Stimulated activated CD8-positive, alpha-beta memory T cell treated with anti-CD3 and anti-CD28 coated beads, Interleukin-7, amount 100 ng/mL, for 24 hours (primary cell): ENCODE measurements at places on chromosomes 7 and 10.

DNA sequence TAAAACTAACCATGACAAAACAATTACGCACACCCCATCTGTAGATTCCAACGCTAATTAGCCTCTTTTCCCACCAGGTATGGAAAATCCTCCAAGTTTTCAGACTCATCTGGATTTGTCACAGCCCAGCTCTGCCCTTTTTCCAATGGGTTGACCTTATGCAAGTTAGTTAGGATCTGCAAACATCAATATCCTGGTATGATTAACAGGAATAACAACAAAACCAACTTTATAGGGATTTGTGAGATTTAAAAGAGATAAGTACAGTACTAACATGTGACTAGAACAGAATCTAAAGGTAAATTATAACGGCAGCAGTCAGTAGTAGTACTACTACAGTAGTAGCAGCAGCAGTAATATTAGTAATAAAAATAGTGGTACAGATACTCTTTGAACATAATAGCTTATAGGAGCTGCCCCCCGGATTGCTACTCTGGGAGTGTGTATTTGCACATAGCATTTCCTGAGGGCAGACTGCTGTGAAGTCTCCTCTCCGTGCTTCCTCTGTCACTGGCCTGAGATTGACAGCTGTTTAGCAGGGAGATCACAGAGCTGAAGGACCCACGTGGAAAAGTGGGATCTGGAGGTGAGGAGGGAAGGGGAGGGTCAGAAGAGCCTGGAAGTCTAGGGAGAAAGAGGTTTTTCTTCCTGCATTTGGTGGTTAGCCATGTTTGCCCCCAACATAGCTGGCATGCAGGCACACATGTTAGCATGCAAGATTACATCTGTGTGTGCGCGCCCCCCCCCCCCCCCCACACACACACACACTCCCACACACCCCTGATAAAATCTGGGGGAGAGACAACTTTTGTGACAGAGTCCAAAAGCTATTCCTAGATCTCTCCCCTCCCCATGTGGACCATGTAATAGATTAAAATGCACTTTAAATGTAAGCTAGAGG lies 73.3 kb upstream of the FAM171A1 start:
- no peak for DNase-seq

- DNase-seq, result no peak
These were observed 54.2 kb upstream of the TARP start for GRCh38 chr7:38327637-38328036.

- DNase-seq, result no peak
These were observed 35.5 kb upstream of the IKZF1 start for GRCh38 chr7:50268990-50269389.

- no peak for DNase-seq
These were observed 260.8 kb downstream of the SNX13 start for GRCh38 chr7:17679458-17679857.

DNA sequence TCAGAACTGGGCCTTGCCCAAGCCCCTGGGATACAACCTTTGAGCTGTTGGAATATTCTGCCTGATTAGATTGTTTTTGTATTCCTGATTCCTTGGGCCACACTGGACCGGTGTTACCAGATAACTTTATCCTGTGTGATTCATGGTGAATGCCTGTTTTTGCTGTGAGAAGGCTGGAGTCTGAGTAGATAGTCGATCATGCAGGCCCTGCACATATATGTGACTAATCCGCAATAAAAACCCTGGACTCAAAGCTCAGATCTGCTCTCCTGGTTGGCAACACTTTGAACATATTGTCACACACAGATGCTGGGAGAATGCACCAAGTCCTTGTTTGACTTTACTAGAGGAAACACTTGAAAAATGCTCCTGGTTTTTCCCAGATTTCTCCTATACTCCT lies 183.9 kb upstream of the MBL2 start:
- no peak for DNase-seq

GRCh38 chr10:67521546-67521945 lies 174.4 kb downstream of the CTNNA3 start:
- no peak for DNase-seq

DNA sequence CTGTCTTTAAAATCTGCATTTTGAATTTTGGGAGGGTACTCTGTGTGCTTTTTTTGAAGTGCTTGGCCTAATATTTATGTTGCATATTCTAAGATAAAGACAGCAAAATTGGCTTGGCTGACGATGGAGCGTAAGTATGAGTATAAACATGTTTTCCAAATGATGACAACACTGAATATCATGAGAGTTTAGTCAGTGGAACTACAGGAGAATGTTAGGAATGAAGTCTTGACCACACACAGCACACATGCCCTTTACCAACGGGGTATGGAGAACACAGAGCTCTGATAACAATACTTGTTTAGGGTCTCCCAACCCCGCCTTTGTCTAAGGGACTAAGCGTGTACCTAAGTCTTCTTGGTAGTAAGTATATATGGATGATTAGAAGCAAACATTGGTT lies 253.9 kb upstream of the FZD8 start:
- DNase-seq, result no peak

DNA sequence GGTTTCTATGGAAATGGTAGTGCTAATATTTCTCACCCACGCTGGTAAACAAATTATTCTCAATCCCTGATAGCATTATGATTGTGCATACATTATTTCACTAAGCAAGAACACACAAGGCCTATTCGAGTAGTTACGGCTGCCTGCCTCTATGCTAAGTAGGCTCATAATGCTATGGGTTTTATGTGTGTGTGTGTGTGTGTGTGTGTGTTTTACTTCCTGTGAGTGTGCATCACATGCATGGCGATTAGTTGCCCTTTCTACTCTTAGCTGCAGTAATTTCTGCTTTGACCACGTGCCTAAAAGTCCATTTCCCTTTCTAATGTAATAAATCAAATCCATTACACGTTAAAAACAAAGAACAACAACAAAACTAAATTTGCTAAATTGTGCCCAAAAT lies 117.0 kb downstream of the CHCHD3 start:
- no peak for DNase-seq

- no peak for DNase-seq
These were observed 451.1 kb downstream of the SH2D4B start for GRCh38 chr10:80988755-80989154.

- DNase-seq, result no peak
These were observed 121.1 kb downstream of the AOAH start for GRCh38 chr7:36602934-36603887.

DNA sequence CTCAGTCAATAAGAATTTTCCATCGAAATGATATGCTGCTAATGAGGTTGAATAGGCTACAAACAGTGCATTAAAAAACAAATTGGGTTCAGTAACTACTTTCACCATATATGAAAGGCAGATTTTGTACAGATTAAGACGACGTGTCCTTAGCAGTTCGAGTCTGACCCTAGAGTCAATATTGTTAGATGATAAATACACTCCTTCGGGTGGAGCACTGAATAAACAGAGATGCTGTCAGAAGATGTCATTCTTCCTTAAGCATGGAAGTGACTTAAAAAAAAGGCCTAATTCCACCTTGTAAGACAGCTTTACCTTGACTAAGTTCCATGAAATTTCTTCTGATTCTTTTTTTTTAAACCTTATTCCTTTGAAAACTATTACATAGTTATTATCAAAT lies 5.8 kb upstream of the AGR2 start:
- no peak for DNase-seq

DNA sequence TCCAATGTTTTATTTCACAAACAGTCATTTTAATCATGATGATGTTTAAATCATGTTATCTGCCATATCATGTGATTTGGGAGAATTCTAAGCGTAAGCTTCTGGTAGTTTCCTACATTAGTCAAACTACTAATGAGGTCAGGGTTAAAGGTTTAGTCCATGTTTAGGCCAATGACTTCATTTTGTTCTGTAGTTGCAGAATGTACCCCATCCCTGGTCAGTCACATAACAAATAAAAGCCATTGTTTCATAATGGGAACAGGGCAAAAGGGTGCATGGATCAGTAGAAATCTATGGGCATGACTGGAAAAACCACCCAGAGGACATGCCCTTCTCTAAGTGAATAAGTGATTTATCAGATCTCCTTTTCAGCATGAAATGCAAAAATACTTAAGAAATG lies 138.4 kb upstream of the ABCB5 start:
- DNase-seq, result no peak

GRCh38 chr7:27112955-27113949 lies 10.8 kb upstream of the HOXA2 start:
- no peak for DNase-seq

DNA sequence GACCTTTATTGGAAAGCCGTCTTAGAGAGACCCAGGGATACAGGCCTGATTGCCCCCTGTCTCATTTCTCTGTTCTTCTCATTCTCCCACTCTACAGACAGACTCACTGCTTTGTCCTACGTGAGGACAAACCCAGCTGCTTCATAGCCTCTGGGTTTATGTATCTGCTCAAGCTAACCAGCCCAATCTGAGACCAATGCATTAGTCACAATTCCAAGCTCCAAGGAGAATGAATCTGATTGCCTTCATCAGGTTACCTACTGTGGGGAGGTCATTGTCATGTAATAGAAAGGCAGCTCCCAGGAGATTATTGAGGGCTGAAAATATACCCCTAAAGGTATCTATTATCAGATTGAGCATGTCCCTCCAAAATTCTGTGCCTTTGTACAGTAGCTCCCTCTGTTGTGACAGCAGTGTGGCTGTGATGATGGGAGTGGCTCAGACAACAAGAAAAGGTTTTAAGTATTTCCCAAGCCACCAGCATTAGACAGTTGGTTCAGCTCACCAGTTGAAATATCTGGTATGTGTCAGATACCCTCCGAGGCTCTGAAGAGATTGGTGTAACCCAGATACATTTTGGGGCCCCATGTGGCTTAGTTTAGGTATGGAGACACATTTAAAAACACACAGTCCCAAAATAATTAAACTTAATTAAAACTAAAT lies 123.1 kb upstream of the EEPD1 start:
- DNase-seq, result no peak

DNA sequence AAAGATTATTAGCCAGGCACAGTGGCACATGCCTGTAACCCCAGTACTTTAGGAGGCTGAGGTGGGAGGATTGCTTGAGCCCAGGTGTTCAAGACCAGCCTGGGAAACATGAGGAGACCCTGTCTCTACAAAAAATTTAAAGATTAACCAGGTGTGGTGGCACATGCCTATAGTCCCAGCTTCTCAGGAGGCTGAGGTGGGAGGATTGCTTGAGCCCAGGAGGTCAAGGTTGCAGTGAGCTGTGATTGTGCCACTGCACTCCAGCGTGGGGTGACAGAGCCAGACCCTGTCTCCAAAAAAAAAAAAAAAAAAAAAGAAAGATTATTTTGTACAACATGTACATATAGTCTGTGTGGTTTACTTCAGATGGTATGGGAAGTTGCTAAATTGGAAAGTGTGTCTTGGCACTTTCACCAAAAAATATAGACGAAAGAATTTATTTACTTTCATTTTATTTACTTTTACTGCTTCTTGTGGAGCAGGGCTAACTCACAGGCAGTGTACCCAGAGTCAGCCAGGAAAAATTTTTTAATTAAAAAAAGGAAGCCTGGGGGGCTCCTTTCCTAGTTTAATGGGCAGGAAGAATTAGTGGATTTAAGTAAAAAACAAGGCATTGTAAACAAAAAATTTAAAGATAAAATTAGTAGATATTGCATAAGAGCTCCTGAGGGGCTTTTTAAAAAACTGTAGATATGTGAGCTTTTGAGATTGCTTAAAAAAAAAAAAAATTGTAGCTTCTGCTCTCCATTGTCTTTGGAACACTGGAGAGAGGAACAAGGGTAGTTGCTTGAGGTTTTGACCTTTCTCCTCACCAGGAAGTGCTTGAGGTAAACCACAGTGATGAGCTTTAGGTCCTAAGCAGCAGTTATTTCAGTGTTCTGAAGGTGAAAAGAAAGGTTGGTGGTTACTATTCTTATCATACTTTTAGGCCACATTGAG lies 44.6 kb upstream of the VDAC2 start:
- no peak for DNase-seq

- DNase-seq, result peak; percentile 38
These were observed 81.8 kb upstream of the FAM204A start for GRCh38 chr10:118423800-118424442.

GRCh38 chr10:43694526-43694925 lies 45.8 kb upstream of the ZNF32 start:
- DNase-seq, result no peak

- no peak for DNase-seq
These were observed 36.7 kb downstream of the EGFR start for GRCh38 chr7:55055479-55055878.

GRCh38 chr7:159109653-159110035 lies 35.0 kb downstream of the VIPR2 start:
- DNase-seq, result no peak

GRCh38 chr7:120272701-120273475 lies at the start of gene KCND2:
Gene KCND2, plus strand, starts transcription at chr7:120273175.
- DNase-seq, result no peak

- DNase-seq, result no peak
These were observed 1104.2 kb downstream of the GATA3 start for GRCh38 chr10:9158675-9159074.

GRCh38 chr7:49850921-49851613 lies 77.6 kb downstream of the VWC2 start:
- no peak for DNase-seq

GRCh38 chr10:5832946-5833345 lies 19.7 kb upstream of the GDI2 start:
- no peak for DNase-seq

- no peak for DNase-seq
These were observed 510.3 kb downstream of the PTPRN2 start for GRCh38 chr7:158077151-158077840.

DNA sequence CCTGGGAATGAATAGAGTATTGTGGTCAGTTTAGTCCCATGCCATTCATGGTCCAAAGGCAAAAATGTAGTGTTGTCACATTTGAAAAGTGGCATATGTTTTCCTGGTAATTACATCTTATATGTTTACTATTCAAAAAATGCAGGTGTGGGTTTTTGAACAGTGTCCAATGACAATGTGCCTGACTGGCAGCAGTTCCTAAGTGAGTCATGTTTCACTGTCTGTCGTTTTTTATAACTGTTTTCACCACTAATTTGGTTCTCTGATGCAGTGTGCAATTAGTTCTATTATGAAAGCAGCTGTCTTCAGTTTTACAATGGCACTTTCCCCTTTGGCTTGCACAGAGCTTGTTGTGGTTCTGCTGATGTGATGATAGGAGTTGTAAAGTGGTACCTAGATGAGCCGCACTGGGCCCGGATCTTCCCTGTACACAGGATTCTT lies 162.3 kb downstream of the SEM1 start:
- DNase-seq, result no peak

DNA sequence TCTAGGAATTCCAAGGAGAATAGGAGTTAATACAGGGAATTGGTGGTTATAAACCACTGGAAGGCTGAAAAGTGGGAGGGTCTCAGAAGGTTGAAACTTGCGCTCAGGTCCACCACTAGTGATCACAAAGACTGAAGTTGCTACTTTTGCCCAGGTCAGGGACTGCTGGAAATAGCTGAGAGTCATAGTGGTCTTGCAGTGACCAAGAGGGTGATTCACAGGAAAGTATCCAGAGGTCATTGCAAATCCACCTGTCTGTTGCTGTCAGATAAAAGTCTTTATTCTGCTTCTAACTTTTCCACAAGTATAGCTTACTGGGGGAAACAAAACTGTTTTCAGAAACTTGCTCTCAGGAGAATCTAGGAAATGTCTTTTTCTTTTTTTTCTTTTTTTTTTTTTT lies 211.5 kb upstream of the PRSS1 start:
- no peak for DNase-seq
